ENCODE measurements at places on chromosomes 6 and 20.
A peak's percentile ranks its signal among the peaks of the same experiment; 100 is the strongest.

- DNase-seq, result no peak
Measured at GRCh38 chr6:158536891-158537798, 22.7 kb upstream of the TMEM181 start.

DNA sequence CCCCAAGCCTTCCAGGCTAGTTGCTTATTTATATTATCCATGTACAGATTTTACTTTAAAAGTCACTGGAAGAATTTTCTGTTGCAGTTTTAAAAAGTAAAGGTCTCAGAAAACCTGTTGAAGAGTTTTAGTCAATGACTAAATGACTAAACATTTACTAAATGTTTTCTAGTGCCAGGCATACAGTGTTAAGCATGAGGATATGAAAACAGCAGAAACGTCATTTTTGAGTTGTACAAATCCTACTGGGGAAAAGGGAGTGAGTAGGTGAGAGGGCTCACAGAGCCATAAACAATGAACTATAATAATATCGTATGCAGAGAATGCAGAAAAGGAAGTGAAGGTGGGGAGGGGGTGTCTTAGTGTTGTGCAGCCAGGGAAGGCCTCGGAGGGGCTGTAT is 66.3 kb downstream of the MAN1A1 start:
- DNase-seq, result no peak

DNA sequence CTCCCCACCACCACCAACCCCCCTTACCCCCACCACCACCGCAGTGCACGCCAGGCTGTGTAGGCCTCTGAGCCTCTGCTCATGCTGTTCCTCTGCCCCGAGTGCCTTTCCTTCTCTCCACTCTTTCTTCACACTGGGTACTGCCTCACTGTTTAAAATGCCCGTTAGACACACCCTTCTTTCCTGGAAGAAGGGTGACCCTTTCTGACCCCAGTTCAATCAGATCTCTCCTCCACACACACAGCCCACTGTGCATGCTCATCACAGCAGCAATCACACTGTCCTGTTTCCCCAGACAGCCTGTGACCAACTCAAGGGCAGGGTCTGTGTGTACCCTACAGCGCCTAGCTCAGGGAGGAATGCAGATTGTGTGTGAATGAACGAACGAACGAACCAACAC is 10.0 kb downstream of the TMEM74B start:
- no peak for DNase-seq

DNA sequence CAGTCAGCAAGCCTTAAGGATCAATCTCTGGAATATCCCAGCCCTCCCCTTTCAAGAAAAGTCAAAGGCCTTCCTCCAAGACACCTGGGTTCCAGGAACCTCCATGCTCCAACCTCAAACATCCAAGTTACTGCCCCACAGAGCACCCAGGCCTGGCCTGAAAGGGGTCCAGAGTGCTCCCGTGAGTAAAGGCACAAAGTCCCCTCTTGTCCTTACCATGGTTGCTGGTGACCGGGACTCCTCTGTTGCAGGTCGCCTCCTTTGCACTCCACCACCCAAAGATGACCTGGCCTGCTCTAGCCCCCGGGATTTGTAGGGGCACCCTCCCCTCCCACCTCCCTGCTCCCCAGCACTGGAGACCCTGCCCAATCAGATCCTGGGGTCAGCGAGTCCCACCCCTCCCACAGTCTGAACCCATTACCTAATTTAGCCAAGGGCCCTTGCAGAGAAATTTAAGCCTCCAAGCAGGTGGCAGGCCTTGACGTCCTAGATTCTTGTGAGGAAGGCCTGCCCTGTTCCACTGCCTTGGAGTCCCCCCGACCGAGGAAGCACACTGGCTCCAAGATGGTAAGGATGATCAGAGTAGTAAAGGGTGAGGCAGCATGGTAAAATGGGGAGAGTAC is at the start of gene TNNC2:
Gene TNNC2, minus strand, starts transcription at position 283 of the 623 bp plus-strand sequence. Its CDS starts 64 bp downstream, at position 219.
- no peak for DNase-seq

DNA sequence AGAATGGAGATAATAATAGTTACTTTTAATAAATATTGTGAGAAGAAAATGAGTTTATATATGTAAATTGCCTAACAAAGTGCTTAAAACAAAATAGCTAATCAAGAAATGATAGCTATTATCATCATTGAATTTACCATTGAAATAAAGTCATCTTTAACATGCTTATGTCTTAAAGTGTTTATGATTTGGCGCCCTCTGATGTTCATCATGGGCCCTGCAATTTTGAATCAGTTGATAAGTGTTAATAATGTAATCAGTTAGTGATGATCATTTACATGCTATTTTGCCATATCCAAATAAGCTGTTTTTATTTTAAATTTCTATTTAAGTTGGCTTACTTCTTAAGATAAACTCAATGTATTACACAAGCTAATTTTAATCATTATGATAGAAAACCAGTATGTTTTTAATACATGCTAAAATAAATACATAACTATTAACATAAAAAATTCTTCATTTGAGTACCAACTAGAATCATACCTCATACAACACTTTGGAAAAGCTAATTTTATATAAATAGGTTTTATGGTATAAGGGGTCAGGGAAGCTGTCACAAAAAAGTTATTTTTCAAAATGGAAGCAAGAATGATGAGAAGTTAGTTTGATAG is 39.2 kb upstream of the TPD52L1 start:
- DNase-seq, result no peak

- no peak for DNase-seq
Measured at GRCh38 chr20:7399114-7399513, 541.1 kb downstream of the HAO1 start.

- DNase-seq, result peak; percentile 7
Measured at GRCh38 chr6:15026832-15027231, 219.0 kb upstream of the JARID2 start.

DNA sequence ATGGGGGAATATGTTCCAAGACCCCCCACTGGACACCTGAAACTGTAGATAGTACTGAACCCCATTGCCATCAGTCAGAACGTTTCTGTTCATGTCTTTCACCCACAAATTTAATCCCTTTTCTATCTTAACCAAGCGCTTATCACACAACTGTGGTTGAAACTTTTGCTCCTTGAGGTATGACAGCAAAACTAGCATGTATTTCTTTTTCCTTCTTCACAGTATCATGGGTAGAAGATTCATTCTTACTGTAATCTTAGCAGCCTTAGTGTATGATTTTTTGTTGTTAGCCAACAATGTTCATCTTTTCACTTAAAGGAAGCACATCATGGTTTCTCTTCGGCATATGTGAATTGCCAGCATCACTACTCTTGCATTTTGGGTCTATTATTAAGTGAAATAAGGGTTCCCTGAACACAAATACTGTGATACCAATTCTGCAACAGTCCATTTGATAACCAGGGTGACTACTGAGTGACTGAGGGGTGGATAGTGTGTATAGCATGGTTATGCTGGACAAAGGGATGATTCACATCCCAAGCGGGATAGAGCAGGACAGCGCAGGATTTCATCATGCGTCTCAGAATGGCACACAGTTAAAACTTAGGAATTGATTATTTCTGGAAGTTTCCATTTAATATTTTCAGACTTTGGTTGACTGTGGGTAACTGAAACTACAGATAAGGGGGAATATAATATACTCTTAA is 41.8 kb downstream of the KCNS1 start:
- no peak for DNase-seq

DNA sequence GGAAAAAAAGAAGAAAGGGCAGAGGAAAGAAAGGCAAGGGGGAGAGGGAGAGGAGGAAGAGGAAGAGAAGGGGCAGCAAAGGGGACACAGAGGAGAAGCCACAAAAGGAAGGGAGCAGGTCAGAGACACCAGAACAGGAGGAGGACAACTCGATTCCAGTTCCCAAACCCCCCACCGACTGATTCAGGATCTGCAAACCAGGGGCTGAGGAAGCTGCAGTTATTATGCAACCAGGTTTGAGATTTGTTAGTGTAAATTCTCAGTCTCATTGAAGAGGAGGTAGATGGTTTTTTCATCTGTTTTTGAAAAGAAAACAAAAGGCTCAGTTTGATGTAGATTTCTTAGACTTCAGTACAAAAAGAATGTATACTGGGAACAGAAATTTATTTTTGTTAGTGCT is 202.8 kb downstream of the FOXC1 start:
- no peak for DNase-seq

Data from AG04450 (cell line).